ENCODE measurements at places on chromosomes 5 and 9. TPM values are rescaled to one million over a fixed set of nuclear protein-coding genes. Genes with fewer than 3 reads are reported as not detected.

Gene DIPK1B
- total RNA-seq: 2.9 TPM

Gene IFNE
- 10.4 TPM for total RNA-seq

Gene GALNT12
- 8.7 TPM for total RNA-seq

Gene IL4
- total RNA-seq: not detected

Gene GABRP
- total RNA-seq: not detected

Gene CEMIP2
- total RNA-seq: 106 TPM

Gene CORO2A
- total RNA-seq: 0.73 TPM

Gene ANKRD18A
- total RNA-seq: not detected

Gene GABBR2
- 0.46 TPM for total RNA-seq

Gene JAKMIP2
- total RNA-seq: 0.13 TPM

Gene LRRC70
- total RNA-seq: 1.0 TPM

Gene CARD6
- 13.0 TPM for total RNA-seq

Gene ZDHHC11B
- total RNA-seq: not detected

Gene LIFR
- total RNA-seq: 30.1 TPM

Gene USP20
- 17.7 TPM for total RNA-seq

Gene ZBED3
- total RNA-seq: 0.52 TPM

Gene ZFP62
- 17.5 TPM for total RNA-seq

Gene SSBP2
- 22.1 TPM for total RNA-seq

Gene FBXW5
- total RNA-seq: 216 TPM

Gene SLC25A2
- 0.26 TPM for total RNA-seq

Gene NDST1
- total RNA-seq: 73.8 TPM
